ENCODE measurements at places on chromosomes 3 and 15.

DNA sequence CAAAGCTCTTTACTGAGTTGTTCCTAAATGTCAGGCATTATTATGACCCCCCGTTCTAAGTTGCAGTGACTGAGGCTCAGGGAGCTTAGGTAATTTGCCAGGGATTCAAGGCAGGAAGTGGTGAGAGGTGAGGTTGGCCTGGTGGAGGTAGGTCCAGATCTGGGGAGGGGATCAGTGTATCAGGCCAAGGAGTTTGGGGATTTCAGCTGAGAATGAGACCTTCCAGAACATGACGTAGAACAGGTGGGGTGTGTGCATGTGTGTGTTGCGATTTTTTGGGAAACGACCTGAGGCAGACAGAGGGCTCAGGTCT lies 41.1 kb upstream of the MRPS22 start:
- no peak for DNase-seq

DNA sequence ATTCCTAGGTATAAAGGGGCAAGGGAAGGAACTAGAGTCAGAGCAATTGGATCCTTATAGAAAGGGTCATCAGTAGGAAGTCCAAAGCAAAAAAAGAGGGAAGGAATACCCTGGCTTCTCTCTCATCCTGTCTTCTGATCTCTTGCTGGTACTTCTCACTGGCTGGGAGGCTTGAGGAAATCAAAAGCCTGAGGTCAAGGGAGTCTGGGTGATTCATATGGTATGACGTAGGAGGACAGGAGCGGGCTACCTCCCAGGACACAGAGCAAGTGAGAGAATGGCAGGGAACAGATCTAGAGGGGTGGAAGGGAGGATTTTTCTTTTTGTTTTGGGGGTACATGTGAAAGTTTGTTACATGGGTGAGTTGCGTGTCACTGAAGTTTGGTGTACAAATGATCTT lies 76.0 kb downstream of the CFAP20DC start:
- DNase-seq, result no peak

GRCh38 chr3:72618739-72619138 lies 229.5 kb downstream of the SHQ1 start:
- no peak for DNase-seq

- DNase-seq, result no peak
Observed at GRCh38 chr15:68209272-68209671, 4.1 kb upstream of the CALML4 start.

DNA sequence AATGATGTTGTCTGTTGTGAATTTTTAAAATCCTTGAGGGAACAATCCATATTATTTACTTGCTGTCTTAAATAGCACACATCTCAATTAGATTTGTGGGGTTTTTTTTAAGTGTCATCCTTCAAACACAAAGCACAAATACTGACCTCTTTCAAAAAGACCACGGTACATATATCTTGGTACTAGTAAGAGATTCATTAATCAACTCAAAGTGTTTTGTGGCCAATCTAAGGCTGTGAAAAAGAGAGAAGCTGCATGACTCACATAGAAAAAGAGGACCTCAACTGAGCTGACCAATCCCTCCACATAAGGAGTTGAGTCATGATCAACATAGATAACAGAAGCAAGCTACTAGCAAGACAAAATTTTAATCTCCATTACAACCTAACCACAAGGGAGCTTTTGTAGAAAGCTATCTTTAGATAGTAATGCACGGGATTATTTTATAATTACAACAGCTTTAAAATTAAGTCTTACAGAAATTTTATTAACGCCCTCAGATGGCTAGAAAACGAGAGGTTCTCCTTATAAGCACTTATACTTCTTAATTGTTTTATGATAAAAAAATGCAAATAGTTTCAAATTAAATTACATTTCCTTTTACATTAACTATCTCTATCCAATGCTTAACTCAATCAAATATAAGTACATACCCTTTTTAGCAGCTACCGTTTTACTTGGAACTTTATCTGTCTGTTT lies 60.5 kb downstream of the TOP2B start:
- peak; percentile 48 for DNase-seq

DNA sequence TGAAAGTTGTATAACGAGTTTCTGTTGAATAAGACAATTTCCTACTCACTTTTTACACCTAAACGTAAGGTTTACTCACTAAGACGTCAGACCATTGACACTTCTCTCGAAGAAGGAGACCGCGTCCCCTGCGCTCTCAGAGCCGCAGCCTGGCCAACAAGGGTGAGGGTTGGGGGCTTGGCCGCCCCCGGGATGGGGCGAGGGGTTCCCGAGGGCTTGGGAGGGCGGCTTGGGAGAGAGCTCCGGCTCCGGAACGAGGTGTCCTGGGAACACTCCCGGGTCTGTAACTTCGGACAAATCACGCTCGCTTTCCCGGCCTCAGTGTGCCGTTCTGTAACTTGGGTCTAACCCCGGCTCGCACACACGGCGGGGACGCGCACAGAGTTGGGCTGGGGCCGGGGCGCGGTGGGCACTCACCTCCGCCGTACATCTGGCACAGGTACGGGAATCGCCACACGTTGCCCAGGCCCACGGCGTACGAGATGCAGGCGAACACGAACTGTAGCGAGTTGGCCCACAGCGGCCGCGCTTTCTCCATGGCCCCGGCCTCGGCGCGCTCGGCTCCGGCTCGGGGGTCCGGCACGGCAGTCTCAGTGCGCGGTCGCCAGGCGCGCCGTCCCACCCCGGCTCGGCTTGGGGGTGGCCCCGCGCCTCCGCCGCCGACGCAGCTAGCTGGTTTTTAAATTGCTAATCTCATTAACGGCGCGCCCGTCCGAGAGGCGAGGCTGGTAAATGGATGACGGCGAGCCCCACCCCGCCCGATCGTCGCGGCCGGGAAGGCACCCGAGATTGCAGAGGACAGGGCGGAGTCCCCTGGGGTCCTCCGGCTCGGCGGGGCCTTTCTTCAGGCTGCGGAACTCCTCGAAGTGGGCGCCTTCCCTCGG lies at the start of gene SLC6A20:
Gene SLC6A20 (minus strand): TSS at position 655 of the 884 bp plus-strand sequence. CDS start 117 bp downstream, at position 538.
- DNase-seq, result peak; percentile 11

DNA sequence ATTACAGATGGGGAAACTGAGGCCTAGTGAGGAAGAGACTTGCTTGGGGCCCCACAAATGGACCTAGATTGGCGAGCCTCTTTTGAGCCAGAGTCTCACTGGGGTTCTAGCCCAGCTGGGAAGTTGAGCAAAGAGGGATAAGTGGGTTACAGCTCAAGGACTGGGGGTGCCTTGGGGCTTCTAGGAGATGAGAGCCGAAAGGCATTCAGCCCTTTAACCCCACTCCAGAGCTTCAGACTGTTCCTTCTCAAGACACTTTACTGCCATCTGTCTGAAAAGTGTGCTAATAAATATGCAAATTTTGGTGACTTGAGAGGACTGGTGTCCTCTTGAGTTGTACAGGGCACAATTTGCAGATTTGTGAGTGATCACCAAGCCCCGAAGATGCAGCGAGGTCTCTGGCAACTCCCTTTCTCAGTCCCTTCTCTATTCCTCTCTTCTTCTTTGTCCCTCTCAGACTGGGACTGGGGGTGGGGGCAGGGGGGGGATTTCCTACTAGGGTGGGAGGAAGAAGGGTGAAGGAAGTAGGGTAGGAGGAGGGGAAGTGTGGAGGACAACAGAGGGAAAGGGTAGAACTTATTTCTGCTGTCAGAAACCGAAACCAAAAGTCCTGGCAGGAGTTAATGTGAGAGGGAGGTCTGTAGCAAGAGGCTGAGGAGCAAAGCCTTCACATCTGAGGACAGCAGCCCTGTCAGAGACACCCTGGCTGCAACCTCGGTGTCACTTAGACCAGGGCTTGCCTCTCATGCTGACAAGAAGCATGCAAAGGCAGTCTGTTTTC lies 16.2 kb upstream of the ANKDD1A start:
- DNase-seq, result no peak

- DNase-seq, result no peak
Observed at GRCh38 chr3:41580274-41580959, 381.1 kb downstream of the CTNNB1 start.

DNA sequence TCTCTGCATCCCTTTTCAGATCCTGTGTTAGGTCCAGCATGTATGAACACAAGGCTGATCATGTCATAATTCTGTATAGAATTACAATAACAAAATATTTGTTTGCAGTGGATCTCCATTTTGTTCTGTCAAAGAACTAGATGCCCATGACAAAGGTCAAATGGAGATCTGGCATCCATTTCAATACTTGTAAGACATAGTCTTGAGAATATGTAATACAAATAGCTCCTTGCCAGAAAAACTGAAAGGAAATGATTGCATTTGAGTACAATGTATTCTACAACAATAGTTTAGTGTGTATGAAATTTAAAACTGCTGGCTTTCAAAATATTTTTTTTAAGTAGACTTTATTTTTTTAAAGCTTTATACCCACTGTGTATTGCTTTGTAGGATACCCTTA lies 101.1 kb downstream of the CMSS1 start:
- no peak for DNase-seq

DNA sequence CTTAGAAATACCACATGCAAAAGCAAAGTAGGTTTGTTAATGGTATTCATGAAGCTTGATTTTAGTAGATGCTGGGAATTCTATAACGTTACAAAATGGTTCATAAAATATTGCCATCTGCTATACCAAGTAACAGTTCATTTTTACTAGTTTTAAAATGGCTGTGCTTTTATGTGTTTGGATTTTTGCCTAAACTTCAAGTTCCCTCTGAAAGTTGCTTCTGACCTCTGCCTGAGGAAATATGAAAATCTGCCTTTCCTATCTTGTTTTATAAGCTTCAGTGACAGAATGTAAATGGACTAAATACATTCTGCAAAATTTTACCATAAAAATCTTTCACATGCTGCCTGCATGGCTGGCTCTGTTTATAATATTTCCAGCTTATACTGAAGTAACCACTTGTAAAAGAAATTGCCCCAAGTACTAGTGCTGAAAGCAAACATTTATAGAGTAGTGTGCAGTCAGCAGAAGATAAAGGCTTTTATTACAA lies 560.7 kb upstream of the ROBO2 start:
- DNase-seq, result no peak
